NCI-H748 treated with DMSO at 0.1 percent for 48 hours (cell line): ENCODE measurements at places on chromosomes 2 and 18.

DNA sequence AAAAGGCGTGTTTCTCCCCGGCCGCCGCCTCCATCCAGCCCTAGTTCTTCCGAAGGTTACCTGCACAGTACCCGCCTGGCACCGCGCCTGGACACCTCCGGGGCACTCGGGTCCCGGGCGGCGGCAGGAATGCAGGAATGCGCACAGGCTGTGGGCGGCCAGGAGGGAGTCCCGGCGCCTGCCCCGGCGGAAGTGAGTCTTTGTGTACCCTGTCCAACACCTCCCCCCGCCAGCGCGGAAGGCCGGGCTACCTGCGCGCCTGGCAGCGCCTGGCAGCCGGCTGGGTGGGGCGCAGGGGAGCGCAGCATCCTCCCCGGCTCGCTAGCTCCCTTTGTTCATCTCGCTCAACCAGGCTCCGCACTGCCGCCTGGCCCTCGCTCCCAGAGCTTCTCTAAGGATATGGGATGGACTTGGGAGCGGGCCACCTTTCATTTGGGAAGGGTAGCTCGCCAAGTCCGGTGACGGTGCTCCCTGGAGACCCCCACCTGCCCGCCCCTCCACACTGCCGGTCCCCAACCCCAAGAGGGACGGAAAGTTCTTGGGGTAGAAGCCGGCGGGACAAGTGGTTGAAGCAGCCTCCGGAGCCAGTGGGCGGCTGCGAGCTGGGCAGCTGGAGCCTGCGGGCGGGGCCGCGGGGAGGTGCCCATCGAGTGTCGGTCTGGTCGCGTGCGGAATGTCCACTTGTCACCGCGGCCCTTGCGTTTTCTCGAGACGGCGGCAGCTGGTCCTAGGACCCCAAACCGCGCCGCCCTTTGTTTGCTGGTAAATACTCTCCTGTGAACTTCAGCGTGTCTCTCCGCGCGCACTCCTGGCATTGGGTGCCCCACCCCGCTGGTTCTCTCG lies 1.2 kb upstream of the ST6GAL2 start:
- DNase-seq: peak; percentile 15

GRCh38 chr2:141058556-141058955 lies 1072.3 kb downstream of the LRP1B start:
- no peak for DNase-seq

DNA sequence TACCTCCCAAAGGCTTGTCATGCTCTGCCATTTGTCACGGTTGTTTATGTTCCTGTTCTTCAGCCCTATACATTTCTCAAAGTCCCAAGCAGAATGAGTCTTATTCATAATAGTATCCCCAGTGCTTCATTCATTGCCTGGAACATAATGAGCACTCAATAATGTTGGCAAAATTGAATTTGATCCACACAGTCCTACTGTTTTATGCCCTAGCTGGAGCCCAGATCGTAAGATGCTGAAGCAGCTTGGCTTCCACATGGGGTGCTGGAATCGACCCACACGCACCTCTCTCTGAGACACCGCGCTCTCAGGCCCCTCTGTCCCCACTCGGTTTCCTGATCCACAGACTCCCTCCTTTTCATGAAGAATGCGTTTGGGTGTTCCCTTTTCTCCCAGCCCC lies 245.5 kb downstream of the MYT1L start:
- DNase-seq: no peak

GRCh38 chr2:20141806-20142205 lies 83.1 kb downstream of the SDC1 start:
- no peak for DNase-seq

- no peak for DNase-seq
These were observed 13.2 kb downstream of the NRP2 start for GRCh38 chr2:205695460-205695991.

GRCh38 chr2:28134262-28134812 lies 243.8 kb downstream of the BABAM2 start:
- no peak for DNase-seq

- DNase-seq: no peak
These were observed 19.5 kb upstream of the PUM2 start for GRCh38 chr2:20370191-20370590.

DNA sequence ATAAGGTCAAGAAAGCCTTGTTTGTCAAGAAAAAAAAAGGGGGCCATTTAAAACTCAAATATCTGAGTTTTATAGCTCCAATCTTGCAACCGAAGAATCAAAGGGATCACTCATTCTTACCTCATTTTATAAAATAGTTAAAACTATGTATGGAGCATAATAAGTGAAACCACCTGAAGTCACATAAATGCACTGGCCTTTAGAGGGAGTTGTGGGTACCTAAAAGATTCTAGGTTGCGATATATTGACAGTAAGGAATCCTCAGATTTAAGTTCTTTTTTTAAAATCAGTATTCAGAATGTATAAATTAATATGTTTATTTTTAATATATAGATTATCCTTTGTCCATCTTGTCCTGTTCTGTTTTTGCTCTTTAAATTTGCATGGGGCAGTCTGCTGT lies 3.4 kb downstream of the ARHGAP28 start:
- no peak for DNase-seq

DNA sequence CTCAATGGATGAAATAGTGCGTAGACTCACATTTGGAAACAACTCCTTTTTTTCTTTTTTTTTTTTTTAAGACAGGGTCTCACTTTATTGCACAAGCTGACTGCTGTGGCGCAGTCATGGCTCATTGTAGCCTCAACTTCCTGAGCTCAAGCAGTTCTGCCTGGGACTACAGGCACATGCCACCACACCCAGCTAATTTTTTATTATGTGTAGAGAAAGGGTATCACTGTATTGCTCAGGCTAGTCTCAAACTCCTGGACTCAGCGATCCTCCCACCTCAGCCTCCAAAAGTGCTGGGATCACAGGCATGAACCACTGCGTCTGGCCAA lies 17.4 kb downstream of the HAT1 start:
- DNase-seq: no peak

GRCh38 chr2:108588070-108588668 lies 53.9 kb downstream of the LIMS1 start:
- no peak for DNase-seq
